ENCODE measurements at places on chromosomes 7 and 10.

DNA sequence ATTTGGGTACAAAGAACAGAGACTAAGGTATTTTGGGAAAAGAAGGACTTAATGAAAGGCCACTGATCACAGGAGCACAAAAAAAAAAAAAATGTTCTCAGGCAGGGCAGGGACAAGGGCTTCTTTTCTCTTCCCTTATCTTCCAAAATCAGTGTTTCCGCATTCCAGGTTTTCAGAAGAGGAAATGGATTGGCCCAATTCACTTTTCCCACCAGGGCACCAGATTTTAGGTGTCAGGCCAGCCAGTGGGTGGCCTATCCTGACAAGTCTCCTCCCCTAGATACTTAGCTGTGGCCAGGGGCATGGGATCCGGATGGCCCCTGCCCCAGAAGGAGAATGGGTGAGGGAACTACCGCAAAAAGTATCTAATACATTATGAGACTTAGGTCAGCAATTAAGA lies 88.9 kb upstream of the WAC start:
- DNase-seq: no peak

DNA sequence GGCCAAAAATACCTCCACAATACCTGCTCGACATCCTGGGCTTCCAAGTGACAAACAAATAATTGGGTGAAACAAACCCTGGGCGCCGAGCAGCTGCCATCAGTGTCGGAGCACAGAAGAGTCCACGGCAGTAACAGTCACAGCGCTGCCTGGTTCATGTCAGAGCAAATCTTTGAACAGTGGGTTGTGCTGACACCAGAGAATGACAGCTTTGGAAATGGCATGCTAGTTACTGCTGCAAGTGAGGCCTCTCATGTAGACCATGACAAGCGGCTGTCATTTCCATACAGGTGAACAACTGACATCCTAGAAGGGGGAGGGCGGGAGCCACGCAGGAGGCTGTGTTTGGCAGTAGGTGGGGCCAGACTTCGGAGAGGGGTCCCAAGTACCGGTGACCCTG lies 420.5 kb upstream of the GALNT17 start:
- no peak for DNase-seq

DNA sequence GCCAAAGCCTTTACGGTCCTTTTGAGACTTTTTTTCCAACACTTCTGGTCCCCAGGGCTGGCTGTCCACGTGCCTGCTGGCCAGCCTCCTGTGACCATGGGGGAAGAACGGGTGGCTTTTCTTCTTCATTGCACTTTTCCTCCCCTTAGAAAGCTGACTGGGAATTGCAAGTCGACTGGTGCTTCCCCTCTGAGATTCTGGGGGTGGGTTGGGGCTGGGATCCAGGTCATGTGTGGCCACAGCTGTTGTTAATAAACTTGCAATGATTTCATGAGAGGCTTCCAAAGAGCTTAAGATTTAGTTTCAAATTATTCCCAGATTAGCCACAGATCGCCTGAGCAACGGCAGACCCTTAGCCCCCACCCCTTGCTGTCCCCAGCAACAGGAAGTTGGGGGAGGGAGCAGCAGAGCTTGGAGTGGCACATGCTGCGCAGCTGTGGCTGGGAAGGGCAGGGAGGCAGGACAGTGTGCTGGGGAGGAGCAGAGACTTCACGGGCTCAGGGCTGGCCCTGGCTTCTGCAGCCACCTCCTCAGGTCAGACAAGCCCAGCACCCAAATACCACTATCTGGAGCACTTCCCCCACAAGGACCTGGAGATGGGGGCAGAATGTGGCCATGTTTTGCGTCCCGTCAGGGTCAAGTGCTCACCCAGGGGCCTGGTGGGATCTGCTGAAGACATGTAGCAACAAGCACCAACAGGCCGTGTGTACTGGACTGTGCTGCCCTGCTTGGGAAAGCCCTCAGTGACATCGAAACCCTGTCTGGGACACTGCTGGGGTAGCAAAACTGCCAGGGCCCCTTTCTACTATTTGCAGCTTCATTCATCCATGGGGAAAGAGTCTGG lies 147.1 kb downstream of the RNF216 start:
- no peak for DNase-seq

DNA sequence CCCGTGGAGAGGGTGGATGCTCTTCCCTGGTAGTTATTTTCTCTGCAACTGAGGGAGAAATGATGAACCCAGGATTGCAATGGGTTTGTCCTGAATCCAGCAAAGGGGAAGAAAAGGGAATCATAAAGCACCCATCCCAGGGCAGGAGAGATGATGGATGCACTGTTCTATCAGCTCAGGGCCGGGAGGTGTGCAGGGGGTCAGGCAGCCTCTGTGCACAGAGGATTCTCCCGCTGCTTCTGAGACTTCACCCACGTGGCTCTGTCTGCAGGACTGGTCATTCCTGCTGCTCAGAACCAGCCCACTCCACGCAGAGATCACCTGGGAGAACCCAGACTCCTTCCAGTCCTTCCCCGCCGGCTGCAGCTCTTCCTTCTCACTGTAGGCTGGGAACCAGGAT lies 70.7 kb downstream of the RBAK start:
- no peak for DNase-seq

DNA sequence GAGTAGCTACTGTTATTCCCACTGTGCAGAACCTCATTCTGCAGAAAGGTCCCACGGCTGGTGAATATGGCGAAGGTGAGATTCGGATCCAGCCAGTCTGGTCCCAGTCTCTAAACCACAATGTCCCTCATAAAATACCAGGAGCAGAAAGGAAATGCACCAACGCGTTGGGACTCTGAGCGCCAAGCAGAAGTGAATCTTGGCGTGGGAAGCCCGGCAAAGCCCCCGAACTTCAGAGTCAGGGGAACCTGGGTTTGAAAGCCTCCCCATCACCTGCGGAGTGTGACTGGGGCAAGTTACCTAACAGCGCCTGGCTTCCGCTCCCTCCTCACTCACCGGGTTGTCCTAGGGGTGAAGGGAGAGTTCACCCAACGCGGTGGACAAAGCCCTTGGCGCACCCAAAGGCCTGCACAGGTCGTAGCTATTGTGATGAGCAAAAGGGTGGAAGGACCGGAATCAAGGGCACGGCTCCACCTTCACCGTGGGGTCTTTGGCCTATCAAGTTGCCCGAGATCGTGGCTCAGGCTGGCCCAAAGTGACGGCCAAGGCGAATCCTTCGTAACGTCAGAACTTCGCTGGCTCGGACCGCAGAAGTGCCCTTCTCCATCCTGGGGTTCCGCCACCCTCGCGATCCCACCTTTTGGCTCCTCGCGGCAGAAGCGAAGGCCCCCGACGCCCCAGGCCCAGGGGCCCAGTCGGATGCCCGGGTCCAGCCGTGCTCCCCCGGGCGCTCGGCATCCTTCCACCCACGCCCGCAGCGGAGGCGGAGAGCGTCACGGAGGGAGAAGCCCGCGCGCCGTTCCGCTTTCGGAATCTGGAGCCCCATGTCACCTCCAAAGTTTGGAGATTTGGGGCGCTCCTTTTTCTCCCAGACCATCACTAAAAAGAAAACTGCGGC lies 811 bp downstream of the RGS10 start:
- DNase-seq: peak; percentile 69

DNA sequence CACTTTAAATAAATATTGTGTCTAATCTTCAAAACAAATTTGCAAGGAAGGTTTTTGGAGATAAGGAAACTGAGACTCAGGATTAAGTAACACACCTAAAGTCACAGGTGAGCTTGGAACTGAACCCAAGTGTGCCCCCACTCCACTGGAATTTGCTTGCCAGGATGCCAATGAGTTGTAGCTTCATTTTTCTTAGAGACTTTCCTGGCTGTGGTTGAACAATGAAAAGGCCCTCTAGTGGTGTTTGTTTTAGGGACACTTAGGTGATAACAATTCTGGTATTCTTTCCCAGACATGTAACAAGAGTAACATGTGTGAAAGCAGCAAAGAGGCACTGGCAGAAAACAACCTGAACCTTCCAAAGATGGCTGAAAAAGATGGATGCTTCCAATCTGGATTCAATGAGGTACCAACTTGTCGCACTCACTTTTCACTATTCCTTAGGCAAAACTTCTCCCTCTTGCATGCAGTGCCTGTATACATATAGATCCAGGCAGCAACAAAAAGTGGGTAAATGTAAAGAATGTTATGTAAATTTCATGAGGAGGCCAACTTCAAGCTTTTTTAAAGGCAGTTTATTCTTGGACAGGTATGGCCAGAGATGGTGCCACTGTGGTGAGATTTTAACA lies 1.5 kb downstream of the IL6 start:
- DNase-seq: no peak

DNA sequence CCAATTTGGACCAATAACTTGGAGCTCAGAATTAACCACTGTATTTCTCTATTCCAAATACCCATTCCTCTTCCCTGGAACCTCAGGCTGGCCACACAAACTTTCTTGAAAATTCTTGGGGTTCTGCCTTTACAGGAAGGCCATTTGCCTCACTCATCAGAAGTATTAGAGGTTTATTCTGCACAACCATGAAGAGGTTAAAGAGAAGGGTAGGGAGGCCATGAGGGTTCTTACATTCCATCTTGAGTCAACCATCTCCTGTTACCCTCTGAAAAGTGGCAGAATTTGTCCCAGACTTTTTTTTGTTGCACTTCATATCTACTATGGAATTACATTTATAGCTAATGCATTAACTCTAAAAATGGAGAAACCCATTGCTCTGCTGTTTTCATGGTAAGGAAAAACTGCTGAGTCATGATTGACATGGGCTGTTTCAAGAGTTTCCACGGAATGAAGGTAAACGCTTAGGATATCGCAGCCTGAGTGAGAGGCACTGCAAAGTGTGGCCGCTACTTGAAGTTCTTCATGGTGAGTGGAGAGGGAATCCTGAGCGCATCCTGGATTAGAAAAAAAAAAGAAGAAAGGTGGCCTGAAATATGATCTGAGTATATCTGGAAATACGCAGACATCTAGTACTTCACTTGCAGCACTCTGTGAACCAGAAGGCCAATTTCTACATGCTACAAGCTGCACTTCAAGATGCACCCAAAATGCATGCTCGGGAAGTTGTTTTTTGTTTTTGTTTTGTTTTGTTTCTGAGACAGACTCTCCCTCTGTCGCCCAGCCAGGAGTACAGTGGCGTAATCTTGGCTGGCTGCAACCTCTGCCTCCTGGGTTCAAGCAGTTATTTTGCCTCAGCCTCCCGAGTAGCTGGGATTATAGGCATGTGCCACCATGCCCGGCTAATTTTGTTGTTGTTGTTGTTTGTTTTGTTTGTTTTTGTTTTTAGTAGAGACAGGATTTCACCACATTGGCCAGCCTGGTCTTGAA lies 83.7 kb downstream of the KIAA1217 start:
- no peak for DNase-seq

DNA sequence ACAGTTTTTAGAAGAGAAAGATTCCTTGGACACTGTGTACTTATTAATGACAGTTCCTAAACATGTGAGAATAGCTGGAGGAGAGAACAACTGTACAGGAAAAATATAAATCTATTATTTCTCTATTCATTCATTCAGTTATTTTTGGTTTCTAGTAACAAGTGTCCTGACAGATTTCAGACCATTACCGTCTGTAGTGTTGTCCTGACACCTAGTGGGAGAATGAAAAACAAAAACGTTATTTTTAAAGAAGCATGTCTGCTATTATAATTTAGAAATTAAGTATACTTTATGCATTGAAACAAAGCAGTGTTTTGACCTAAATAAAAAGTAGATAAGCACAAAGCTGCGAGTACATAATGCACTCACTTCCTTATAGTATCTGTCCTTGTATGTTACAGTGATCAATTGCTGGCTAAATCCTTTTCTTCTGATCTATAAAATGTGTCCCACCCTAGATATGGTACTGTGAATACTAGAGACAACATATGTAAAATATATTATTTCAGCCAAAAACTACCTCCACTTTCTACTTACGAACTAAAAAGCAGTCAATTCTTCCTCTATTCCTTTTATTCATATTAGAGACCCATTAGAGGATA lies 575.6 kb downstream of the ARL4A start:
- DNase-seq: no peak

GRCh38 chr10:121823993-121824463 lies 103.8 kb downstream of the ATE1 start:
- no peak for DNase-seq
